Activated CD4-positive, alpha-beta T cell treated with anti-CD3 and anti-CD28 coated beads, Interleukin-2, amount 50 U/mL, for 16 hours (primary cell): ENCODE measurements at places on chromosomes 11 and 22.

DNA sequence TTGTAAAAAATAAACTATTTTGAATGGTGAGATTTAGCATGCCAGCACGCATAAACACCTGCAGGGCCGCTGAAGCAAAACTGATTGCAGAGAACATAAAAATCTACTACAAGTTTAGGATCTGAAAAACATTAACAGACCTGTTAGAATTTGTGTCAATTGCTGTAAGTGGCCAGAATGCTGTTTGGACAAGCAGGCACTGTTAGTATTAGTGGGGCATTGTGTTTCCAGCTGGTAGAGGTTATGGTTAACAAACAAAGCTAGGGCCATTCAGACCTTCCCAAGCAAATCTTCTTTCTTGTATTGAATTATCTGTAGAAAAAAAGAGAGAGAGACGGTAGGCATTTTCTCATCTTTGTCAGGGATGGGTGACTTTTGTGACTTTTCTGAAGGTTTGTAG lies 57.6 kb upstream of the OLFML1 start:
- no peak for DNase-seq

DNA sequence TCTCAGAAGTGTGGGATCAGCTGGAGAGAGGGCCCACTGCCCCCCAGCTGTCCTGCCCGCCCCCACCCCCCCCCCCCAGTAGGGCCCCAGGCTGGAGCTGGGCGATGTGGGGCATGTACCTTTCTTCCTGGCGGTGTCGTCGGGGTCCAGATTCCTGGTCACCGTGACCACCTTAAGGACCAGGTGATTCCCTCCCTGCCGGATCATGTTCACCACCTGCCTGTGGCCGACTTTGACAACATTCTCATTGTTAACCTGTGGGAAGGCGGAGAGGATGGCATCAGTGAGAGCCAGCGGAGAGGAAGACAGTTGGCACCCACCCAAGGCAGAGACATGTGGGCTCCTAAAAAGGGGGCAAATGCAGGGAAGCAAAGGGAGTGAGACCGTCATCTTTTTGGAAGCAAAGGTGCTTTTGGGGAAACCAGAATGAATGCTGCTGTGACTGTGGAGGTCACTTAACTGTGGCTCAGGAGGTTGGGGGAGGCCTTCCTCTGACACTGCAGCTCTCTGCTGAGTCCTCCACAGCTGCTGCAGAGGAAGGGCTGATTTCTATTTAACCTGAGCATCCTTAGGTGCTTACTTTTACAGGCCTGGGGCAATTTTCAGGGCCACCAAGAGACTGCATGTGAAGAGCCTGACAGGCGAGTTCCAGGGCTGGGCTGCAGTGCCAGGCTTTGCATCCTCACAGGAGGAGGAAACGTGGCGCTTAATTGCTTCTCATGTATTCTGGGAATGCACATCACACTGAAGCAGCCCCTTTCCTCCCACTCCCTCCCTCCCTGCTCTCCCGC lies 104.5 kb downstream of the CTTN start:
- no peak for DNase-seq

DNA sequence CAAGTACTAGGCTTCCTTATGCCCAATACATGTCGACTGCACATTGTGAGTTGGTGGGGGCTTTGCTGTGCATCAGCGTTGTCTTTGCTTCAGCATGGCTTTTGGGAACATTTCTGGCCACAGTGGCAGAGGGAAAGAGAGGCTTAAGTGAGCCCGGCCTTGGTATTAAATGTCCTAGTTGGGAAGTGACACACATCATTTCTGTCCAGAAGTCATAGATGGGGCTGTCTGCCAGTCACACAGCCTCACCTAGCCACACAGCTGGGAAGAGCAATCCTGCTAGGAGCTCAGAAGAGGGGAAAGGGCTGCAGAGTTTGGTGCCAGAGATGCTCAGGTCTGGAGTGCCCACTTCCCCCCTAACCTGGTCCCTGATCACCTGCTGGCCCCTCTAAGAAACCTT lies 27.6 kb downstream of the TREH start:
- DNase-seq, result no peak

- DNase-seq, result peak; percentile 73
Measured at GRCh38 chr11:46537537-46538295, 56.1 kb downstream of the AMBRA1 start.

DNA sequence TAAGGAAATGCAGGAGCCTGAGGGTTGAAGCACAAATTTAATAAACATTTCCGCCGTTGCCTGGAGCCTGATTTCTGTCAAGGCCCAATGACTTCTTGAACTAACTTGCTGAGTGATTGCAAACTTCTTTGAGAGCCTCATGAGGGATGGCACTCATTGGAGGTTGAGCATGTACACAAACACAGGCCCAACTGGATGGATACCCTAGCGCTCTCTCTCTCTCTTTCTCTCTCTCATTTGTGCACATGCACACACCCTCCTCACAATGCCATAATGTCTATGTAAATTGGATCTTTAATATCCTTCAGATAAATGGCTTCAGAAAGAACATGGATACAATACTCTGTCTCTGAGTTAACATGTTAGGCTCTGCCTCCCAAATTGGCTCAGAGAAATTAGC lies 597.7 kb upstream of the CADM1 start:
- no peak for DNase-seq

DNA sequence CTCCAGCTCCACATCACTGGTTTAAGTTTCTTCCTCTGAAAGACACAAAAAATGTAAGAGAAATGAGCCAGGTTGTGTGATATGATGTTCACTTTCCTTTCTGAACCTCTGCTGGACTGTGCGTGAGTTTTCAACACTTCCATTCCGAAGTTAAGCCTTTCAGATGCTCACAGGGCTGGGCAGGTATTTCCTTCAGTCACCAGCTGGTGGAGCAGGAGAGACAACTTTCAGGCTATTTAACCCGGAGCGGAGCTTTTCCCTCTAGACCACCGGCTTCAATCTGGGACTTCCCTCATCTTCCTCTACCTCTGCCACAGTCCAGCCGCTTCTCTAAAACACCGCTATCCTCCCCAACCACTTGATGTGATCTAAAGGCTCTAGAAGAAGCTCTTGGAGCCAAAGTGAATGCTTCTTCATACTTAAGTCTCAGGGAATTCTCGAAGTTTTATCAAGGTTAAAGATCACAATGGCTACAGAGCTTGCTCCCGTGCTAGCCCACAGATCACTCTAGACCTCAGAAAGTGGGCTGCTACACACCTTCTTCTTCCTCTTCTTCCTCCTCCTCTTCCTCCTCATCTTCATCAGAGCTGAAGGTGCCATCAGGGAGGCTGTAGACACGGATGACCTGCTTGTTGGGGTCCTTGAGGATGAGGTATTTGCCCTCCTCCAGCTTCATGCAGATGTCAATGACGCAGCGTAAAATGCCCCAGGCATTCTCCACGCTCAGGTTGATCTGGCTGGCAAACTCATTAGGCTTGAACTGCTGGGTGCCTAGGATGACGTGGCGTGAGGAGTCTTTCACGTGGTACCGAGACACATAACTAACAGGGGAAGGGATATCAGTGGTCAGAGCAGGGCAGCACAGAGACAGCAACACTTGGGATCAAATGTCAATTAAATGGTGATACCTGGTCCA lies 4.4 kb upstream of the FOXRED2 start:
- DNase-seq, result peak; percentile 34

DNA sequence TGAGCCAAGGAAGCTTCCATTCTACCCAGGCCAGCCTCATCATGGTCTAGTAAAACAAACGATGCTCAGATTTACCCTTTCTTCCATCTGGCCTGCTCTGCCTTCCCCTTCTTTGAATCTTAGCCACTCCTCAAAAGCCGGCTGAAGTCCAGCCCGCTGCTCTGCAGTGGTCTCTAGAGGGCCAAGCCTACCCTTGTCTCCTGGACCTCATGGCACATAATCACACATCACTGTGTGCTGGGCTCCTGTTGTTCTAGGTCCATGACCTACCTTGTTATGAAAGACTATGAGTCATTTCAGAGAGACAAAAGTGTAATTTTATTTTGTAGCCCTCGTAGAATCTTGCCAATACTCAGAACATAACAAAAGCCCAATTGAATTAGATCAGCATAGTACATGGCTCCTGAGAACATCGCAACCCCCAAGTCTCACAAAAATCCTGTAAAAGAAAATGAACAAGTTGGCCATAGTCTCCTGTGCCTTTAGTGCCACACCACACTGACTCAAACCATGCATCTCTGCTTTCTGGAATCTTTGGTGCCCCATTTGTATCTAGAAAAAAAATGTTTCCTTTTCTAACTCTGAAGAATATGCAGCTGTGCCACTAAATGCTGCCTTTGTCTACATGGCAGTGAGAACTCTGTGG lies 192.7 kb downstream of the OPCML start:
- no peak for DNase-seq

DNA sequence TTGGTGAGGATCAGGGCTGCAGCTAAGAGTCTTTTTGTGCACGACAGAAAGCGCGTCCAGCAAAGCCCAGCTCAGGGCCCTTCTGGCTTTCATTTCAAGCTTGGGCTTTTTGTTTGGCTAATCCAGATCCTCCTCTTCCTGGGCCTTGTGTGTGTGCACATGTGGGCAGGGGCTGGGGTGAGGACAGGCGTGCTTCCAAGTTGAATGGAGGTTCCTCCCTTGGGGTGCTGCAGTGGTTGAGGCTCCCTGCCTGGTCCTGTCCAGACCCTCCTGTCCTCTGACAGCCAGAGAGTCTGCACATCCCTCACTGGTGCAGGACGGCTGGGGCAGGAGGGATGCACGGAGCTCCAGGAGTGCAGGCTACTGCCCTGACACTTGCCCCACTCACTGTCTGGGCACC lies 62.0 kb upstream of the NECTIN1 start:
- no peak for DNase-seq

DNA sequence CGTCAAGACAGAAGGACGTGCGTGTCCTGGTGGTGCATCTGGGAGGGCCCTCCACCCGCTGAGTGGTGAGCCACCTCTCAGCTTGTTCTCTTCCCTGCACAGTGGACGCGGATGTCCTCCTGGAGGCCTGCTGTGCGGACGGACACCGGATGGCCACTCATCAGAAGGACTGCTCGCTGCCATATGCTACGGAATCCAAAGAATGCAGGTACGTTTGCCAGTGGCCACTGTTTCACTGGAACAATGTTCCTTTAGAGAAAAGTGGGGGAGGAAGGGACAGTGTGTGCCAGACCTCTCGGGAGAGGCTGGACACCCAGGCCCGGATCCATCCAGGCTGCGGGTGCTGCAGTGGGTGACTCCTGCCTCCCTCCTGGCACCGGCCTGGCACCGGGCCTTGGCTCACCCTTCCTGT lies 15.9 kb downstream of the FBLN1 start:
- no peak for DNase-seq

DNA sequence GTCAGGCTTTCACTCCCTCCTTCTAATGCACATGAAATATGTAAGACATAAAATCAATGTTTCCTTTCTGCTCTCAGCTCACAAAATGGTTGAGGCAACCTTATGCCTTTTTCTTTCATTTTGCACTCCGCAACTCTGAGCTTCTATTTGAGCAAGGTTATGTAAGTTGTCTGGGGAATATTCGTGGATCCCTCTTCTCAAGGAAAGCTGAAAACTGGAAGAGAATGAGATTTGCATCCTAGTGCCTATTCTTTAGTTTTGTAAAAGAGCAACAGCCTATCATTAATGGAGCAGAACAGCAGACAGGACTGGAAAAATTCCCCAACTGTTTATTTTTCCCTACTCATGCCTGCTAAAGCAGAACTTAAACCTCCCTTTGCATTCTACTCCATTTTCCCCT lies 141.7 kb downstream of the FAM76B start:
- DNase-seq, result no peak

DNA sequence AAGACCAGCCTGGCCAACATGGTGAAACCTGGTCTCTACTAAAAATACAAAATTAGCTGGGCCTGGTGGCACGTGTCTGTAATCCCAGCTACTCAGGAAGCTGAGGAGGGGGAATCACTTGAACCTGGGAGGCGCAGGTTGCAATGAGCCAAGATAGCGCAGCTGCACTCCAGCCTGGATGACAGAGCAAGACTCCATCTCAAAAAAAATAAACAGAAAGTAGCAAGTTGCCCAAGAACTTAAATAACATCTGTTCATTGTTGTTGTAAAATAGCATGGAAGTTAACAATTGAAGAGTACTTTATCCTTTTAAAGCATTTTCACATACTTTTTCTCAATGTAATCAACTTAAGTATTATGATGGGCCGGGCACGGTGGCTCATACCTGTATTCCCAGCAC lies 5.7 kb downstream of the AMBRA1 start:
- no peak for DNase-seq

DNA sequence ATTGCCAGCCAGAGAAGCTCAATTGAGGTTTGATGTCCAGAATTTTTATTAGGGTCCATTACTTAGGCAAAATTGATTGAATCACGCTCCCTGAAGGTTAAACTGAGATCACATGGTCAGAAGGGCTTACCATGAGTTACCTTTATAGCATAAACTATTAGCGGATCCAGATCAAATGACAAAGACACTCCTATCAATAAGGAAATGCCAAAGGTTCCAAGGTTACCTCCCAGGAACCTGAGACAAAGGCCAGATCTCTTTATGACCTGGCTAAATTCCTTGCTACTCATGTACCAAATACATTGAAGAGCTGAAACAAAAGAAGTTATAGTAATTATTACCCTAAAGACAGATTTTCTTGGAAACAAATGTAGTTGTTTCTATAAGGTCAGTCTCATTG lies 27.8 kb upstream of the ANO5 start:
- DNase-seq, result no peak

- DNase-seq, result peak; percentile 72
Measured at GRCh38 chr22:35352214-35353111, 28.4 kb upstream of the HMOX1 start.

DNA sequence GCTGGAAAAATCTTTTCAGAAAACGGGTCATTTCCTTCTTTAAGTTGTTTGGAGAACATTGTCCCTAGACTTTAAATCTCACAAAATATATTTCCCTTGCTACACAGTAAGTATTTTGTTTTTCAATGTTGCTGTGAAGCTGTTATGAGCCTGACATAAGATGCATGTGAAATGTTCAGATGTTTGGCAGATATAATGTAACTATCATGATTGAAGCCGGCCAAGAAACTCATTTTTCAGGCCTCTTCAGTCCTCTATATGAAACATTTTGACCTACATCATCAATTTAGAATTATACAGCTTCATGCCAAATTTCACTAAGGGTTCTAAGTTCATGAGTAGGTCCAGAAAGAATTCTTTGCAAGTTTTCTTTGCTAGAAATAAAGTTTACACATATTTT lies 133.8 kb downstream of the JRKL start:
- DNase-seq, result no peak

GRCh38 chr11:8307601-8308000 lies 43.9 kb upstream of the LMO1 start:
- no peak for DNase-seq

GRCh38 chr11:62542750-62543567 lies 3.6 kb downstream of the AHNAK start:
- peak; percentile 84 for DNase-seq

- DNase-seq, result peak; percentile 47
Measured at GRCh38 chr11:81658722-81659121, 1074.9 kb downstream of the FAM181B start.

- no peak for DNase-seq
Measured at GRCh38 chr11:93694109-93694508, 32.6 kb downstream of the CEP295 start.
